ENCODE measurements at places on chromosomes 7 and 10.
A peak's percentile ranks its signal among the peaks of the same experiment; 100 is the strongest.

DNA sequence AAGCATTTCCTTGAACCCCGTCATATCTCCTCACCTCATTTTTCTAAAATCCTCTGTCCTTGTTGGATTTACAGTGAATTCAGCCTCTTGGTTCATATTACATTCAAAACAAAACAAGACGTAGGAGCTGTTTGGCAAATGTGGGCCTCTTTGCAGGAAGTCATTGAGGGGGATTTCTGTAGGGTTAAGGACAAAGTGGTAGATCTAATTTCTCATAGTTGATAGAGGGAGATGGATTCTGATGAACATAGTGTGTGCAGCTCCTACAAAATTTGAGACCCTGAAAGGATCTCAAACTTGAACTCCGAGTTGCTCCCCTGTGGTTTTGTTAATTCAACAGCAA is 682 bp downstream of the TBXAS1 start:
- DNase-seq: no peak

GRCh38 chr7:69600710-69601519 is 2.6 kb downstream of the AUTS2 start:
- DNase-seq: no peak

DNA sequence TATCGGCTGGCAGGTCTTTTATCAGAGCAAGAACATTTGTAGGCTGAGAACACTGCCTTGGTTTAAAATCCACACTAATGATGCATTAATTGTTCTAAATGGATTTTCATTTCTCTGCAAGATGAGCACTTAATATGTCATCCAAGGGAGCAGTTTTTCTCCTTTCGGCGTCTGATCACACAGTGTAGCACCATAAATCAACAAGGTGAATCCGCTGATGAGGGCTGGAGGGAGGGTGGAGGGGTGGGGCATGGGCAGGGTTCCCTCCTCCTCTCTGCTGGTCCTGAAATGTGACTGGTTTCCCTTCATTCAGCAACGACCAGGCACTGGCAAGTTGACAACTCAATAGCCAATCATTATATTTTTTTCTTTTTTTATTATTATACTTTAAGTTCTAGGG is 45.6 kb downstream of the ADAM12 start:
- no peak for DNase-seq

DNA sequence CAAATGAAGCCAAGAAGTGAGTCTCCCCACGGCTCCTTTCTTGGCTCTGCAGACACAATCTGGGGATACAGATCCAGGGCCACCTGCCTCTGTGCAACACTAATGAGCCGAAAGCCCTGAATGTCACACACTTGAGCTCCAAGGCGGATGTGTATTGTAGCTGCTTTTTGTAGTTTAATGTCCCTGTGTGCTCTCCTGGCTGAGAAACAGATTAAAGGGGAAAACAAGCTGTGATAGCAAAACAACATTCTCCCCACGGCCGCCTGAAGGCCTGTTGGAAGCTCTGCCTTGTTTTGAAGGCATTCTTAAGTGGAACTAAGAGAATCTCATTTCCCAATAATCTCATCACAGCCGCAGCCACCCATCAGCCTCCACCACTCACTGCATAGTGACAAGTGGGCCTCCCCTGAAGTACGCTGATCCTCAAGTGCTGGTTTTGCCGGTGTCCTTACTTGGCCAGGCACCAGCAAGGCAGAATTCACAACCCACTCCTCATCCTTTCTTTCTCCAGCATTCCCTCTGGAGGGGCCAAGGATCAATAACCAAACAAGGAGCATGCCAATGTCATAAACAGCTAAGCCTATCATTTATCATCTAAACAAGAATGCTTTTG is 44.4 kb upstream of the AMPH start:
- DNase-seq: no peak

- no peak for DNase-seq
Observed at GRCh38 chr7:585229-585711, 65.6 kb upstream of the PDGFA start.

GRCh38 chr7:74479961-74480829 is 26.5 kb downstream of the GTF2IRD1 start:
- DNase-seq: no peak

DNA sequence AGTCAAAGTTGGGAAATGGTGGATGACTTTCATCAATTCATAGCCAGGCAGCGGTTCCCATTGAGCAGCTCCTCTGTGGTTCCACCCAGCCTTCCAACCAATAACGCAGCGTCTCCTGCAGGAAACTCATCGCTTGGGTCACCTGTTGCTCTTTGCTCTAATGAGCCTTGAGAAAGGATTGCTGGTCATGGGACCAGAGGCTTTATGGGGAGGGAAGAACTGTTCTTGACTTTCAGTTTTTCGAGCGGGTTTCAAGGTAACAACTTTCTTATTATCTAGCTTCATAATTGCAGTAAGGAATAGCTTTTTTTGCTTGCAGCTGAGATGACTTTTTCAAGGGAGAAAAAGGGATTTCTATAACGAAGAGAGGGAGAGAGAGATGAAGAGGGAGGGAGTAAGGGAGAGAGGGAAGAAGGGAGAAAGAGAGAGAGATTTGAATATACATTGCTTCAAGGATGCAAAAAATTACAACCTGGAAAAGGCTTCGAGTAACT is 405 bp upstream of the ENTPD1 start:
- no peak for DNase-seq

DNA sequence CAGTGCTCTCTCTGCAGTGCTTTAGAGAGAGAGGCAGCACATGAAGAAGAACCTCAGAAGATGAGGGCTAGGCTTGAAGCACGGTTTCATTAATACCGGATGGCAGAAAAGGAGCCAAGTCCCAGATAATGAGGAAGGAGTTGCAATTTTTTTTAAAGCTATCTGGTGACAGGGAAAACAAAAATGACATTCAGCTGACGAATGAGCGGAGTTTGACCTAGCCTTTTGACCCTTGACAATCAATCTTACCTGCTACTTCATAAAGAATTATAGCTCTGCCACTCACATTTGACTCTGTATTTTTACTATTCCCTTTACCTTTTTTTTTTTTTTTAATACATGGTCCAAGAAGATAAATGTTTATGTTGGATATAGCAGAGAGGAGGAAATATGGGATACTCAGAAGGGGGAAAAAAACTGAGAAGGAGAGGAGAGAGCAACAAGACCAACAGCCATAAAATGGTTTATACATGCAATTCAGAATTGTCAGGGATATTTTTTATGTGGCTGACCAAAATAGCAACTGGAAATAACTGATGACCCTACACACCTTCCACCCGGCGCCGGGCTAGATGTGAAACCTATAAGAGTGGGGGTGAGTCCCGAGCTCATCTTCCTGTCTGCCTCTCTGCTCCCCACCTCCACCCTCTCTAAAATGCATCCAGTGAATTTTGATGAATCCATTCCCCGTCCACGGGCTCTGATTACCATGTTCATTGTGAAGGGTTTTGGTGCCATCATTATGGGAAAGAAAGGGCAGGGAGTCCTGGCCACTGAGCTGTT is 274.4 kb upstream of the YAE1 start:
- DNase-seq: no peak

DNA sequence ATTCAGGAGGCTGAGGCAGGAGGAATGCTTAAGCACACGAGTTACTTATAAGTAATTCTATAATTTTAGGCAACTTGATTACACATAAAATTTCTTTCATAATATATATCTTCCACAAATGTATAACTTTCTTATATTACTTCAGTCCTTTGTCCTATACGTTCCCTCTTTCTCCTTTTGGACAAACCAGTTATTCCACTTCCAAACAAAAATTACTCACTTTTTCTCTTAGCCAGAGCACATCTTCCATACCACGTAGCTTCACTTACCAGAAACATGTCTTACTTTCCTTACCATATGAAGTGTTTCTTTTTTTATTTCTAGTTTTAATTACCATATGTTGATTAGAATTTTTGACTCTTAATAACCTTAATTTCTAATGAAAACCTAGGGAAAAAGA is 64.6 kb downstream of the ARL5B start:
- DNase-seq: no peak

DNA sequence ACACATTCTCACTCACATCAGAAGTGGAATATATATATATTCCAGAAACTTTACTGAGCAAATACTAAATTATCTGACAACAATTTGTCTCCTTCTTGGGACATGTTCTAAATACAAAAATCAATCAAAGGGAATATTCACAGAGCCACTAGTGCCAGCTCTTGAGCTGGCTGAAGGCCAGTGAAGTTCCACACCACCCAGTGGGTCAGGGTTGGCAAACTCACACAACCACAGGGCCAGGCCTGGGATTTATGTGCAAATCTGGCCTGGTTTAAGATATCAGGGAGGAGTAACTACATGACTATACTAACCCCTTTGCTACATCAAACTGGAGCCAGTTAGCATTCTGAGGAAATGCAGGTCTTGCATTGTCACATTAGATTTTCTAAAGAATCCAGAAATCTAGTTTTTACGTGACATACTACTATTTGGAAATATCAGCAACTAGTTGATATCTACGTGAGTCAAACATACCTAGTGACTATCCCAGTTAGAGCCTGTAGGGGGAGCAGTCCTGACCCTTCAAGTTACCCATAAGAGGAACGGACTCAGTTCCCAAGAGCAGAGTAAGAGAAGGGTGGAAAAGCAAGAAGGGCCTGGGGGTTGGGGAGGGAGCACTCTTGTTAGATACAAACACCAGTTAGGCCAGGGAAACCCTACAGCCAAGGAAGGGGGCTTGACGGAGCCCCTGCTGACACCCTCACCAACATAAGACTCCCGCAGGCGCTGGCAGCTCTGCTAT is 600.4 kb downstream of the KCNMA1 start:
- DNase-seq: peak; percentile 40

DNA sequence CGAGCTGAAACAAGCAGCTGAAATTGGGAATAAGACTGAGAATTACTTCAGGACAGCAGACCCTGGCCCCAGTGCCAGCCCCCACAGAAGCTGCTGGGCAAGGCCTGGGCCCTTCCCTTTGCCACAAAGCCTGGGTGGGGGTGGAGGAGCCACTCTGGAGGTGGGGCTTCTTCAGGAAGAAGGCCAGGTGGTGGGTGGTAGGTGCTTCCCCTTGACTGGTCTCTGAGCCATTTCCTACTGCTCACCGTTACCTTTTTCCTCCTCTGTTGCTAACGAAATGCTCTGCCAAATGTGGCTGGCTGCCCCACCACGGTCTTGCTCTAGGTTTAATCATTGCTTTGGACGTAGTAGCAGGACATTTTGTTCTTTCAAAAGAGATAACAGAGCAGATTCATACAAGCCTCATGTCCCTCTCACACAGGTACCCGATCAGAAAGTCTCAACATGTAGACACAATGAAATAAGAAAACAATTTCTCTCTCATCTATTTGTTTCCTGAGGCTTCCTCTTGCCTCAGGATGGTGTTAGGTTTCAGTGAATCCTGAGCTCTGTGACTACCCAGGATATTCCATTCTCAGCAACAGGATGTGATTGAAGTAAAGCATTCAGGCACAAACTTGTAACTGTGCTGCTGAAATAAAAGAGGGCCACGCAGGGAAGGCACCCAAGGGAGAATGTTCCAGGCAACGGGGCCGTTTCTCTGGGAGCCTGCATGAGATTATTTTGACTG is 66.5 kb downstream of the WDR11 start:
- DNase-seq: no peak

- DNase-seq: no peak
Observed at GRCh38 chr10:95426482-95426881, 134.7 kb downstream of the SORBS1 start.

DNA sequence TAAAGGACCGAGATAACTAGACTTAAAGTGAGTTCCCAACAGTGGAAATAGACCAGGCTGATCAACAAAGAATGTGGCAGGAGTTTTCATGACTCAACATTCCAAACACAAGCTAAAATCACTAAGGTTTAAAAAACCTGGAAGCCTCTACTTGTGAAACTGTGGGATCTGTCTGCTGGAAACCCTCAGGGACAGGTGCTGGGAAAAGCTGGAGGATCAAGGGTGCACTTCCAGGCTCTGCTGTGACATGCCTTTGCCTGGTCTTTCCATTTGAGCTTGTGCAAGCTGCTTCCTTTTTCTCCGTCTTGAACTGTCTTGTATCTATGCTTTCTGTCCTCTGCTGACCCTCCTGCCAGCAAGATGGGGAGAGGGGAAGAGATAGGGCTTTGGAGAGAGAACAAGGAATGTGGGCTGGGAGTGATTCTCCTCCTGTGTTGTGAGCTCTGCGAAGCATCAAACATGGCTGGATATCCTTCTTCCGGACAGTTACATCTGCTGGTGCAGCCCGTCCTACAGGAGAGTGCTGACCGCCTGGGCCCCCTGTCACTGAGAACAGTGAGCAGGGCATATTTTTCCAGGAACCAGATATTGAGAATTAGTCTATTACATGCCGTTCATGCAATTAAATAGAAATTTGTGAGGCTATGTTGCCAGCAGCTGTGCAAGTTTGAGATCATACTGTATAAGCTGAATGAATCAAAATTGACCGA is 25.5 kb downstream of the ARHGAP22 start:
- no peak for DNase-seq

GRCh38 chr7:22782616-22783232 is 39.9 kb downstream of the TOMM7 start:
- peak; percentile 34 for DNase-seq

GRCh38 chr7:105779856-105780780 is 96.3 kb downstream of the ATXN7L1 start:
- no peak for DNase-seq

DNA sequence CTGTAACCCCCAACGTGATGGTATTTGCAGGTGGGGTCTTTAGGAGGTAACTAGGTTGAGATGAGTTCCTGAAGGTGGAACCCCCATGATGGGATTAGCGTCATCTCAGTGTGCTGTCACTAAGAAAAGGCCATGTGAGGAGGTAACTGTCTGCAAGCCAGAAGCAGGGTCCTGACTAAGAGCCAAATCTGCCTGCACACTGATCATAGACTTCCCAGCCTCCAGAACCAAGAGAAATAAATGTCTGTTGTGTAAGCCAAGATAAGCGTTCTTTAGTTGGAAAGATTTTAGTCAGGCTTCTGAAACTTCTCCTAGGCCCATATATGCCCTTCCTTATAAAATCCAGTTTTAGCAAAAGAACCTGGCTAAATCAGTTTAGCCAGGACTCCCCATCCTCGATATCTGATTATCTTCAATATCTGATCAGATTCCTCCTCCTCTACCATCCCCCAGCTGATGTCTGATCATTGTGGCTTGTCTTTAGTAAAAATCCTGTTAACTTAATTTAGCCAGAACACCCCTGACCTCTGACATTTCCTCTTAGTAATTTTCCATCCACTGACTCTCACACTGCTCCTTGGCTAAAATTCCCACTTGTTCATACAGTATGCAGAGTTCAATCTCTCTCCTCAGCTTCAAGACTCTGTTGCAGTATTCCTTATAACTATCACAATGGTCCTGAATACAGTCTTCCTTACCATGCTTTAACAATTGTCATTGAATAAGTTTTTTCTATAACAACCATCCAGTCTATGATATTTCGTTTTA is 835.4 kb upstream of the PHF14 start:
- DNase-seq: no peak

All from CMK (cell line).